ENCODE measurements at places on chromosomes 5 and 9.

GRCh38 chr9:18798106-18798505, 234.9 kb downstream of the SAXO1 start:
- no peak for DNase-seq

- no peak for DNase-seq
Measured at GRCh38 chr9:6945816-6946215, 188.0 kb downstream of the KDM4C start.

DNA sequence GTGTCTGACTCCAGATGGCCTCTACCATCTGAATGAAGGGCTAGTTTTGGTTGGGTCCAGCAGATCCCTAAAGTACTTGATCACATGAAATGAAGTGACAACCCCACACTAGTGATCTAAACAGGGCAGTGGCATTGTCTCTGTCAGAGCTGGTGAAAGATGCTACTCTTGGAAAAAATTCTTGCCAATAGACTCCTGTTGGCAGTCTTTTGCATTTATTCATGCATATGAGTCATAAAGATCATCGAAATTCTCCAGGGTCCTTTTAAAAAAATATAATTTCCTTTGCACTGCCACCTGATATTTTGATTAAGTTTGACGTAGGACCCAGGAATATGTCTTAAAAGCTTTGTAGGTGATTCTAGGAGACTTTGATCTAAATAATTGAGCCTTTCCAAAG, 135.1 kb upstream of the ELL2 start:
- DNase-seq = no peak

- DNase-seq = no peak
Measured at GRCh38 chr5:42807722-42808447, 3.8 kb downstream of the SELENOP start.

- DNase-seq = no peak
Measured at GRCh38 chr5:40682154-40683017, 2.7 kb downstream of the PTGER4 start.

- DNase-seq = no peak
Measured at GRCh38 chr5:173165177-173166016, 21.1 kb downstream of the BNIP1 start.

- no peak for DNase-seq
Measured at GRCh38 chr5:172848419-172848818, 14.4 kb downstream of the ERGIC1 start.

DNA sequence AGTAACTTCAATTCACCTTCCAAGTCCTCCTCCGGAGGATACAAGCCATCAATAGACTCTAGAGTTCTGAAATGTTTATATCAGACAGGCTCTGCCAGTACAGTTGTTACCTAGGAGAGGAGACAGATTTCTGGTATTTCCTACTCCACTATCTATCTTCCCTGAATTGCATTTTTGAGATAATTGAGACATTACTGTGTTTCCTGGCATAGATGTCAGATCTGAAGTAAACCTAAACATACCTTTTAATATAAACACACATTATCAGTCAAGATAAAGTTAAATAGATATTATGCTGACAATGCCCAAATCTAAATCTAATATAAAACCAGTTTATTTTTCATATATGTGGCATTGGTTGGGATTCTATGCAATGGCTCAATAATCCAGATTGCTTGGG, 8.2 kb upstream of the TYRP1 start:
- no peak for DNase-seq

DNA sequence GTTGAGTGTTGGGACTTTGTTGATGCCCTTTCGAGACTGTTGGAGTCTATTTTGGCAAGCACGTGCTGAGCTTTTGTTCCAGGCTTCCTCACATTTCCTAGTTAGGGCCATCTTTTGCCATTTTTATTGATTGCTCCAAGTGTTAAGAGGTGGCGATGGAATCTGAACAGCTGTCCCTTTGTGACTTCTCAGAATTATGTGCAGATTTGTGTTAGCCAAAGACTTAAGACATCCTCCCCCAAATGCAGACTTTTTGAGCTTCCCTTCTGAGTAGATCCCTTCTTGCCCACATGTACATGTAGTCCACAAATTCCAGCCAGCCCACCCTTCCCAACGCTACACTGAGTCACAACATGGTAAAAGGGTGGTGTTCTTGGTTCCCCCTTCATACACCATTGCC, 59.2 kb downstream of the SPIN1 start:
- DNase-seq = no peak

GRCh38 chr5:158135682-158136179, 276.8 kb upstream of the CLINT1 start:
- DNase-seq = no peak

DNA sequence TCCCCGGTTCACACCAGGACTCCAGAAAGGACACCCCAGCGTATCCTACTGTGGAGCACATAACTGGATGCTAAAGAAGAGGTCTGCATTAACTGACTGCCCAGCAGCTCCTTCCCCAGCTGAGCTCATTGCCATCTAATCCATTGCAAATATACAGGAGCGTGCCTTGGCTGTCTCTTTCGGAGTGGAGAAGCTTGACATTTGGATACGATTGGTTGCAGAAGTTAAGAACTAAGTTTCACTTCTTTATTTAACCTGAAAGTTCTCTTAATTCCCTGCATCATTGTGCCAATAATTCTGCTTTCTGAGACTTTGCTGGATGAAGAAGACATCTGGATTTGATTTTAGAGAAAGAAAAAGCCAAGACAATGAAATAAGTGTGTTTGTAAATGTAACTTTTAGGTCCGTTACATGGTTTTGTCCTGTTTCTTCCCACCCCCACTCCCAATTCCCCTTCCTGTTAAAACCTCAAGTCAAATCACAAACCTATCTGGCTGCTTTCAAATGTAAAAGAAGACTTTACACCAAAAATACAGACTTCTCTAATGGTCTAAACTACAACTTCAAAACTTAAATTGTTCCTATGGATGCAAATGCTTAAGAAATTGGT, 33.9 kb downstream of the TAS2R1 start:
- no peak for DNase-seq

- no peak for DNase-seq
Measured at GRCh38 chr5:54558362-54558761, 40.8 kb downstream of the SNX18 start.

GRCh38 chr9:108743416-108743815, 112.4 kb downstream of the ACTL7B start:
- no peak for DNase-seq

- DNase-seq = no peak
Measured at GRCh38 chr5:163460562-163461171, at the start of gene HMMR. TSS of gene HMMR (plus strand) at chr5:163460632. CDS start at chr5:163460693, 61 bp downstream.

DNA sequence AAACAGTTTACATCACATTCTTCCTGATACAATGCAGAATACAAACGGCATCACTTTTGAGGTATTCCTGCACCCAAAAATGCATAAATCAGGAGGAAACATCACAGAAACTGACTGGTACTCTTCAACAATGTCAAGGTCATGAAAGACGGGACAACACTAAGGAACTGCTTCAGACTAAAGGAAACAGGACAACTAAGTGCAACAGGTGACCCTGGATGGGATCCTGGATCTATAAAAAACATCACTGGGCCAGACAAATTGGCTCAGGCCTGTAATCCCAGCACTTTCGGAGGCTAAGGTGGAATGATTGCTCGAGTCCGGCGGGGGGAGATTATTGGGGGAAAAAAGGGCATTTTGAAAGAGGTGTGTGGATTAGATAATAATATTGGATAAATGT, 22.6 kb downstream of the BTNL9 start:
- DNase-seq = no peak

GRCh38 chr5:106171132-106171531, 1499.6 kb downstream of the EFNA5 start:
- no peak for DNase-seq

- no peak for DNase-seq
Measured at GRCh38 chr5:1118231-1118698, 6.4 kb upstream of the SLC12A7 start.

DNA sequence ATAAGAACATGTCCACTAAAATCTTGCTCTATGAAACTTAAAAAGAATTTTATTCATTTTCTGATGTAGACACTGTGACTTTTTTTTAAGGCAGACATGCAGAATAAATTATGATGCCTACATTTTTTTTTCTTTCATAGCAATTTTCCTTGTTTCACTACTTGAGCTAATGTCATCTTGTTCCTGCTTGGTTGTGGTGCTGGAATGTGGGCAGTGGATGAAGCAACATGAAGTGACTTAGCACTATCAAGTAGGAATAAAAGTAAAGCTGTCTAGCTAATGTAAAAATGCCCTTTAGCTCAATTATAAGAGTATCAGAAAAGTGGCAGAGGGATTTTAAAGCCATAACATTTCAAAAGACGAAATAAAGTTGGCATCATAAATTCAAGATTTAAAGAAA, 191.0 kb downstream of the ADAMTS6 start:
- DNase-seq = no peak

DNA sequence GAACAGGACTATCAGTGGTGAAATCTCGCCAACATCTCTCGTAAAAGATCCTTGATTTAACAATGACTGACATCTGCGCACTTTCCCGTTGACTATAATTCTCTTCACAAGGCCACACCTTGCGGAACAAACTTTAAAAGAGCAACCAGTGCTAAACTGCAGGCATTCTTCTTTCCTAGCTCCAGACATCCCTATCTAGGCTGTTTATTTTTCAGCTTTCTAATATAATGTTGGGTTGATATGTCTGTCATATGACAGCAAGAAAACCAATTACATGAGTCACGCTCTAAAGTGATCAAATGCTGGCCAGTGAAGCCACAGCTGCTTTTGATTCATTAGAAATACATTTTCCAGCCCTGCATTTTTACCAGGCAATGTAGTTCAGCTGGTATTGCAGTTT, 162.5 kb downstream of the ELAVL2 start:
- DNase-seq = no peak

DNA sequence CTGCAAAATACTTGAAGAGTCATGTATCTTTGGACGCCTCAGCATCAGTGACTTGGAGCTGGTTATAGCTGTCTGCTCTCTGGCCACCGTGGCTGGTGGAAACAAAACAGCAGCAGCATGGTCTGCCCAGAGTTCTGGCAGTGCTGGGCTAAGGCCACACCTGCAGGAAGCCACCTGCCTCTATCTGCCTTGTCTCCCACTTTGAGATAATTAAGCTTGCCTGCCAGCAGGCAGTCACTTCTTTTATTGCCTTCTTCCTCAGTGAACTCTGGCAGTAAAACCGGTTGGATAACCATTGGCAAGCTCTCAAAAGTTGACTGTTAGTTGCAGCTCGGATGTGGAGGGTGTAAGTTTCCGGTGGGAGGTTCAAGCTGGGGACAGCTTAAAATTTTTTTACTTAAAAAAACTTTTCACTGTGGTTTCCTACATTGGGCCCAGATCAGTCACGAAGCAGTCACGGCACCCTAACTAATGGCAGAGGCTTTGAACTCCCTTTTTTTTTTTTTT, 4.9 kb downstream of the SMIM3 start:
- DNase-seq = peak; percentile 35

DNA sequence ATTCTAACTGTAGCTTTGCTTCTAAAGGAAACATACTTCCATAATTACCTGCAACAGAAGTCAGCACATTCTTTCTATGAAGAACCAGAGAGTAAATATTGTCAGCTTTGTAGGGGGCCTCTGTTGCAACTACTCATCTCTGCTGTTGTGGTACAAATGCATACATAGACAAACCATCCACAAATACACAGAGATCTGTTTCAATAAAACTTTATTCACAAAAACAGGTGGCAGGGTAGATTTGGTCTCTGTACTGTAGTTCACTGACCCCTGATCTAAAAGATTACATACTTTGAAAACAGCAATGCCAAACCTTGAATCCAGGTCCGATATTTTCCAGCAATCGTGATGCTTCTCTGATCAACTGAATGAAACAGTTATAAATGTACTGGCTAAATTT, 44.9 kb upstream of the RETREG1 start:
- no peak for DNase-seq
